Sciatic nerve (tissue), 2 donors: ENCODE measurements at places on chromosomes 3 and 15.
A peak's percentile ranks its signal among the peaks of the same experiment; 100 is the strongest.

DNA sequence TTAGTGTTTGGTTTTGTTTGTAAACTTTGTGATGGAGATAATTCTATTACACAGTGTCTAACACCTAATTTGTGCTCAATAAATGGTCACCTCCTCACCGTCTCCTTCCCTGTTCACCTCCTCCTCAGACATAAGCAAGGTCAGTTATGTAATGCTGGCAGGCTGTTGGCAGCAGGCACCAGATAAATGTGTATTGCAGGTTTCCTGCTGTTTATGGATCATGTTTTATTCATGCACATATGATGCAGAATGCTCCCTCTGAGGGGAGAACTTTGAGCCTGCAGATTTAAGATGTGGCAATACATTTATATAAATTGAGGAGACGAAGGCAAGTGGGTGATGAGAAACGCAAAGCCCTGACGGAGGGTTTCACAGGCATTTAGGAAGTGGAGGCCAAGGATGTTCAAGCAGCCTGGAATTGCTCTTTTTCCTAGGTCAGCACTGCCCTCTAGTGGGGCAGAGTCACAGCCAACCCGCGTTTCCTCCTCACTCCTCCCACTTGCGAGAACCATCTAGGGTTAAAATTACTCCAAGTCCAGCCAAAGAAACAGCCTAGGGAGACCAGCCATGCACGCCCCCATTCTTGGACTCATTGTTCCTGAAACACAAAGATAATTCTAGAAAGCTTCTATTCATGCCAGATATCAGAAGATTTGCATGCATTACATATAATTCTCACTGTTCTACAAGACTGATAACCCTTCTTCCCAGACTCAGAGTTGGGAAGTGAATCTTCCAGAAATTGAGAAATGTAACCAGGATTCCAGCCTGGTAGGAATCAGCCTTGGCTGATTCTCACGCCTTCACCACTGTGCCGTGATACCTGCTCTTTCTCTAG is 228.7 kb downstream of the SLCO3A1 start:
- DNase-seq, result peak; percentile 84

- no peak for DNase-seq
Measured at GRCh38 chr3:100044369-100044768, 69.9 kb downstream of the FILIP1L start.

GRCh38 chr3:42013691-42014457 is 52.0 kb upstream of the ULK4 start:
- peak; percentile 61 for DNase-seq

DNA sequence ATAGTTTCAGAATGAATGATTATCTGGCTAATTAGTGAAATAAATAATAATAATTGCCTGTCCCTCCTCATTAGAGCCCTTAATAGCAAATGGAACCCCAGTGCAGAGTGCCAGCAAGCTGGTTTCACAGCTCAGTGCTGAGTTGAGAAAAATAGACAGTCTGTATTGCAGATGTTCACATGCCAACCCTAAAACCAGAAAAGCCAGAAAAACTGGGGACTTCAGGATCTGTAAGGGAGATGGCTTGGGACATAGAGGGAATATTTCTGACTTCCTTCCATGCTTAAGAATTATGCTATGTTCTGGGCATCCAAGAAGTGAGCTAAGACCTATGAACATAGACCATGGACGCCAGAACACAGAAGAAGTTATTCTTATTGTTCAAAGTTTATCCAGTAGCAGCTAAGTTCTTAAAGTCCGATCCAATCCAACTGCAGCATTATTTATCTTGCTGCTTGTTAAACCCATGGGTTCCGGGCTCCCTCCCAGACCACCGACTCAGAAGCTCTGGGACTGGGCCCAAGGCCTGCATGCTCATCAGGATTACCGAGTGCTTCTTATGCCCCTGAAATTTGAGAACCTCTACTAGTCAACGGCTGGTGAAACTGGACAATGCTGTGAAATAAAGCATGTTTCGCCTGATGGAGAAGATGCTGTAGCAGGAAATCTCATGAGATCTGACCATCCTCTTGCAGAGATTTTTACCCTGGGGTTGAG is 158.3 kb downstream of the FOXB1 start:
- no peak for DNase-seq

GRCh38 chr3:13772885-13773745 is 106.8 kb downstream of the WNT7A start:
- no peak for DNase-seq

- no peak for DNase-seq
Measured at GRCh38 chr15:55917881-55918296, 75.5 kb downstream of the NEDD4 start.

GRCh38 chr3:116135457-116136085 is 309.7 kb downstream of the LSAMP start:
- DNase-seq, result no peak

- no peak for DNase-seq
Measured at GRCh38 chr3:113574213-113574612, 41.9 kb downstream of the SIDT1 start.

DNA sequence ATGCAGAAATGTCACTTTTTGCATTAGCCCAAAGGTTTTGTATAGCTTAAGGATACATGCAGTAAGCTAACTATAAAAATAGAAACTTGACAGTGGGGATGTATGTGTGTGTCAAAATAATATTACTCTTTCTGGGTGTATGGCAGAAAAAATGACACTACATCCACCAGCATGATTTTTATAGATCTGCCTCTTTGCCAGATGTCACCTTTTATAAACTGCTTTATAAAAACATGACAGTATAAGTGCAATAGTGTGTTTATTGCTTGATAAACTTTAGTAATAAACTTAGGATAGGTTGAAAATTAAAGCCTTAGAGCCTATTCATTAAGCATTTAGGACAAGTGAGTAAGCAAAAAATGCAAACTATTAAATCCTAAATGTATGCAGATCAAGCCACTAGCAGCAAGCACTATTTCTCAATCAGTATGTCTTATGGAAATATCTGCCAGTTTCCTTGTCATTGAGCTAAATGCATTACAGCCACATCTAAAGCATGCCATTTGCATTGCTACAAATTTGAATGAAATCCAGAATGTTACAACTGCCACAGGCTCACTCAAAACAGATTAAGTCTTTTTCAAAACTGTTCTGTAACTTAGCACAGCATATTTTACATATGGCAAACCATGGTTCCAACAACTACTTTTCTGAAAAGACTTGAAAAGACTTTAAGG is 935.0 kb downstream of the FHIT start:
- DNase-seq, result no peak

DNA sequence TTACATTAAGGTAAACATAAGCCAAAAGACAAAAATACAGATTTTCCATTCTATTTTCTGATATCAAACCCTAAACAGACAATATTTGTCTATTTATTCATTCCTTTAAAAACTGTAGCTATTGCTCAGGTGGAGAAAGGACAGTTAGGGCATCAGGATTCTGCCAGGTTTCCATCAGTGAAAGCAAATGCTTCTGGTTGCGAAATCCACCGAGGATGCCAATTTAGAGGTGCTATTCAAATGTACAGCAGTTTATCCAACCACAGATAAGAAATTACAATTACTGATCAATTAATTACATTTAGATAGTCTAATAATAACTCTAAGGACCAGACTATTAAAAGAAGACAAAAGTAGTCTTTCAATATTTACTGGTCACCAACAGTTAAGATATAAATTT is 3.9 kb downstream of the TOMM70 start:
- DNase-seq, result no peak

- no peak for DNase-seq
Measured at GRCh38 chr3:121951291-121951919, 57.2 kb downstream of the SLC15A2 start.

DNA sequence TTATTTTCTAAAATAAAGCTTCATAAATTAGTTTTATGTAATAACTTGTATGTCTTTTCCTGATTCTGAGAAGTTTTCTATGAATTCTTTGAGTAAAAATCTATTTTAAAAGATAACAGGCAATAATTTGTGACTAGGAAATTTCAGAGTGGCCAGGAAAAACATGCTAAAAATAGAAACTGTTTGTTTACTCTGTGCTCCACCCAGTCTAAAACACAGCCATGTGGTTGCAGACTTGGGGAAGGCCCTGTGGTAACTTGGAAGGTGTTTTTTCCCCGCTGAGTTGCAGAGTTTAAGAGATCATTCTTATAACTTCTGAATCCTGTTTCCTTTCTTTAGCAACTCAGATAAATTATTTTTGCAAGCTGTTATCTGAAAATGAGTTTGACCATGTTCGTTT is 21.9 kb downstream of the PLCL2 start:
- DNase-seq, result no peak

DNA sequence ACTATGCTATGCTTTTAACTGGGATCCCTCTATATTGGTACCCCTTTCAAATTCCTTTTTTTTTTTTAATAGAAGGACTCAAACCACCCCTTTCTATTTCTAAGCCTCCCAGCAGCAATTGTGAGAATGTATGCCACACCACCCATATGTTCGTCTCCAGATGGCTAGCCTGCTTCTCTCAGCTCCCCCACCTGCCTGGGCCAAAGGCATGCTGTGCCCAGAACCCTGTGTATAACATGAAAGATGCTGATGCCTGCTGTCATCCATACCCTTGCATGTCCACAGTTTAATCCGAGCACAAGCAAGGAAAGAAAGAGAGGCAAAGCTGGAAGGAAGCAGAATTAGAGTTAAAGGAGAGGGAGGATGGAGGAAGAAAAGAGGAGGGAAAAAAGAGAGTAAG is 159.5 kb upstream of the CNTN6 start:
- no peak for DNase-seq

GRCh38 chr3:99625237-99625622 is 13.2 kb upstream of the COL8A1 start:
- DNase-seq, result no peak

- DNase-seq, result no peak
Measured at GRCh38 chr3:58681863-58682262, 15.3 kb upstream of the FAM3D start.

GRCh38 chr15:57114070-57114469 is 195.6 kb downstream of the TCF12 start:
- DNase-seq, result no peak

GRCh38 chr15:68497206-68497910 is 65.4 kb upstream of the ITGA11 start:
- DNase-seq, result no peak

GRCh38 chr3:111961461-111962164 is 17.2 kb upstream of the ABHD10 start:
- no peak for DNase-seq

DNA sequence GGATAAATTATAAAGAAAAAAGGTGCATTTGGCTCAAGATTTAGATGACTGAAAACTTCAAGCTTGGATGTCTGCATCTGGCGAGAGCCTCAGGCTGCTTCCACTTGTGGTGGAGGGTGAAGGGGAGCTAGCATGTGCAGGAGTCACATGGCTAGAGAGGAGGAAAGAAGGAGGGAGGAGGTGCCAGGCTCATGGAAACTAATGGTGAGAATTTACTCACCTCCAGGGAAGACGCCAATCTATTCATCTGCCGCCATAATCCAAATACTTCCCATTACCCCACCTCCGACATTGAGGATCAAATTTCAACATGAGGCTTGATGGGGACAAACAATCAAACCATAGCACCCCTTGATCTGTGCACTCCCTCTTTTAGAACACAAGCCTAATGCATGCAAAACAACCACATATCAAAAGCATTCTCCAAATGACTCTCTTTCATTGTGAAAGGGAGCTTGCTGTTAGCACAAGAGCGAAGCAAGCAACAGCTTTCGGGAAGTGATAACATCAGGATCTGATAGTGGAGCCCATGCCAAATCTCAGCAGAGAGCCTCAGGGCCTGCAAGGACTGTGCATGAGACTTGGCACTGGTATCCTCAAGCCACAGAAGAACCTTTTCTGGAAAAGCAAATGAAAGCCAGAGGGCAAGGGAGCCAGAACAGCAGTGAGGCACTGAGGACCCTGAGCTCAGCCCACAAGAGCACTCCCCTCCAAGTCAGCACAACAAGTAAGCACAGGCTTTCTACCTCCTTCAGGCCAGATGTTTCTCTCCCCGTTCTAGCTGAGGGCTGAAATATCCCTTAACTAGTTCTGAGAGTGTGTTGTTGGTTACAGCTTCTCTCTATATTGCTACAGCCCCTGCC is 50.2 kb upstream of the THBS1 start:
- DNase-seq, result no peak

DNA sequence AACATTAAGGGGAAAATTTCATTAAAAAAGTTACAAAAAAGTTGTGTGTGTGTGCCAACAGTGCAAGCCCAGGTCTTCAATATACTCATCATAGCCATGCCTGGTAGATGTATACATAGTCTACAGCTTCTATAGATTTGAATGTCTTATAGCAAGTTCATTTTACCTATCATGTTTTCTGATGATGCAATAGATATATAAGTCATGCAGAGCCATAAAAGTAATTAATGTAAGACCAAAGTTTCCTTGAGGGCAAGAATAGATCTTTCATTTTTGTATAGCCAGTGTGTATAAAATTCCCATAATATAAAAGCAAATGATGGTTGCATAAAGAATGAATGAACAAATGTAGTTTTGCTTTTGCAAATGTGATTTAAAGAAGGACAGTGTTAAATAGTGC is 1138.4 kb downstream of the TBL1XR1 start:
- DNase-seq, result no peak

- no peak for DNase-seq
Measured at GRCh38 chr3:83523470-83524073, 1435.2 kb upstream of the CADM2 start.

- DNase-seq, result no peak
Measured at GRCh38 chr3:147301781-147302180, 104.6 kb downstream of the ZIC4 start.

- no peak for DNase-seq
Measured at GRCh38 chr3:98994128-98994762, 92.8 kb upstream of the DCBLD2 start.

GRCh38 chr15:35306361-35306981 is 221.4 kb upstream of the NANOGP8 start:
- no peak for DNase-seq

- DNase-seq, result no peak
Measured at GRCh38 chr3:4196506-4197147, 106.5 kb upstream of the SETMAR start.
